Endodermal cell (in vitro differentiated cells): ENCODE measurements at places on chromosomes 16 and 17.
A peak's percentile ranks its signal among the peaks of the same experiment; 100 is the strongest.

- no peak for DNase-seq
Observed at GRCh38 chr16:28998837-28999236, 14.0 kb downstream of the LAT start.

GRCh38 chr16:68468842-68469241 lies 20.5 kb upstream of the SMPD3 start:
- no peak for DNase-seq

GRCh38 chr17:50139950-50140885 lies 10.3 kb upstream of the SAMD14 start:
- DNase-seq = peak; percentile 97

DNA sequence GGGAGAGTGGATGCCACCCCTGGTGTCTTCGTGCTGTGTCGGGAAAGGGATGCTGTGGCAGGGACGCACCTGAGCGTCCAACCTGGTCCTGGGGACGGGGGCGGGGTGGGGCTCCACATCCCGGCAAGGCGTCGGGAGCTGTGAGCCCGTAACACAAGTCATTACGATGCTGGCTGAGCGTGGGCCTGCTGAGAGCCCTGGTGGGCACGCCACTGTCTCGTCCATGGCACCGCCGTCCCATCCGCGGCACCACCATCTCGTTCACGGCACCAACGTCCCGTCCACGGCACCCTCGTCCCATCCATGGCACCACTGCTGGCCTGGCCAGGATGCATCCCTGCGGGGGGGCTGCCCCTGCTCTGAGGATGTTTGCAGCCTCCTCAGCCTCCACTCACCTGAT lies 24.1 kb upstream of the GNG13 start:
- no peak for DNase-seq

- DNase-seq = peak; percentile 99
Observed at GRCh38 chr17:73956595-73957465, 246.6 kb upstream of the RPL38 start.

DNA sequence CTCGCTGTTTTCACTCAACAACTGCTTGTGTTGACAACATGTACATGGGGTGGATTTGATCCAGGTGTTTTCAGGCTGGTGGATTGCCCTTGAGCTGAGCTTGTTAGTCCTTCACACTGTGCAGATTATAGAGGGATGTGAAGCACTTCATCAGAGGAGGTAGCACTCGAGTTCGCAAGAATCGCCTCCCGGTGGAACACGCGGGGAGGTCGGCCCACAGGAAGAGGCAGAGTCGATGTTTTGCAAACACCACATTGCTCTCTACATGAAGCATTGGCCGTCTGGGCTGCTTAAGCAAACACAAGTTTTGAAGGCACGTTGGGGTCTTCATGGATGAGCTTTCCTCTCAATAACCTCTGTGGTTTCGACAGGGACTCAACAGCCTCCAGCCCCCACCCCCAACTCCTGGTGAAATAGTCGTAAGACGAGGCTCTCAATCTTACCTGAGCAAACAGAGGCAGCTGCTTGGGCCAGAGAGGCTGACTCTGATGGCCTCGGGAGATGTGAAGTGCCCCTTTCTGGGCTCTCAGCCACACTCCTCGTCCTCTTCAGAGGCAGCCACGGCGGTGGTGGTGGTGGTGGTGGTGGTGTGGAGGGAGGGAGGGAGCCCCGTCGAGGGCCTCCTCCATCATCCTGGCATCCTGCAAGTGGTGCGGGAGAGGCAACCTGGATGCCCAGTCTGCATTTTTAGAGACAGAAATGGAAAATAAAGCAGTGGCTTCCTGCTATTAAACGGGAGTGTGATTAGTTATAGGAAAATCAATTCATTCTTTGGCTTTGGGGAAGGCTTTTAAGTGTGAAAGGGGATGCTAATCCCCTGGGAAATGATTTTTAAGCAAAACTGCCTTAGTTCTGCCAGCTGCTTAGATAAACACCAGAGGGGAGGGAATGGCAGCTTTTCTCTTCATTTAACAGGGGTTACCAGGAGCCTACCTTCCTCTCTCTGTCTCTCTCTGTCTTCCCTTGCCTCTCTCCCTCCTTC lies 552.5 kb upstream of the EEF2KMT start:
- peak; percentile 55 for DNase-seq

GRCh38 chr16:22050963-22051362 lies 41.4 kb upstream of the VWA3A start:
- DNase-seq = no peak

- DNase-seq = peak; percentile 52
Observed at GRCh38 chr17:45438931-45439610, 6.4 kb upstream of the ARHGAP27 start.

- DNase-seq = no peak
Observed at GRCh38 chr17:73878923-73879322, 234.7 kb upstream of the SDK2 start.
